Body of pancreas (tissue), 4 donors: ENCODE measurements at places on chromosomes 12 and 14.

DNA sequence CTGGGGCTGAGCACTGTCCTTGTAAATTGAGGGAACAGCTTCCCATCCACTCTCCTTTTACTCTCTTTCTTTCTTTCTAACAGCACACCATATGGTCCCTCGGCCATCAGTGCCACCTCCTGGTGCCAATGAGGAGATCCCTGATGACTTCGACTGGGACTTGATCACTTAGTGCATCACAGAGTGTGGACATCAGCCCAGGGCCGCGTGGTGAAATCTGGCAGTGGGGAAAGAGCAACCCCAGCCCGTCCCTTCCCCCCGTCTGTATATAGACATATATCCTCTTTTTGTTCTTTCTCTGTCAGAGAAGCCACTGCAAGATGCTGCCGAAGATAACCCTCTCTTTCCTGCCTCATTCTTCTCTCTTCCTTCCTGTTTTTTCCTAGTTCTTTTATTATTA is 13.5 kb downstream of the C3AR1 start:
- peak; percentile 59 for DNase-seq

- no peak for DNase-seq
These were observed 11.9 kb downstream of the RHOF start for GRCh38 chr12:121781484-121781997.

- no peak for DNase-seq
These were observed 127.6 kb upstream of the GSC start for GRCh38 chr14:94897561-94897960.

DNA sequence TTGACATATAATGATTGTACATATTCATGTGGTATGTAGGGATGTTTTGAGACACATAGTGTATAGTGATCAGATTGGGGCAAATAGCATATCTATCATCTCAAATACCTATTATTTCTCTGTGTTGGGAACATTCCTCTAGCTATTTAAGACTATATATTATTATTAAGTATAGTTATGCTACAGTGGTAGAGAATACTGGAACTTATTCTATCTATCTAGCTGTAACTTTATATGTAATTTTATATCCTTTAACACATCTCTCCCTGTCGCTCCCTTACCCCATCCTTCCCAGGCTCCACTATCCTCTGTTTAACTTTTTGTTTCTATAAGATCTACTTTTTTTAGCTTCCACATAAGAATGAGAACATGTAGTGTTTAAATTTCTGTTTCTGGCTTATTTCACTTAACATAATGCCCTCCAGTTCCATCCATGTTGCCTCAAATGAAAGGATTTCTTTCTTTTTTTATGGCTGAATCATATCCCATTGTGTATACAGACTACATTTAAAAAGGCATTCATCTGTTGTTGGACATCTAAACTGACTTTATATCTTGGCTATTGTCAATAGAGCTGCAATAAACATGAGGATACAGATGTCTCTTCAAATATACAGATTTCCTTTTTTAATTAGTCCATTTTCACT is 102.1 kb upstream of the GZMB start:
- no peak for DNase-seq

DNA sequence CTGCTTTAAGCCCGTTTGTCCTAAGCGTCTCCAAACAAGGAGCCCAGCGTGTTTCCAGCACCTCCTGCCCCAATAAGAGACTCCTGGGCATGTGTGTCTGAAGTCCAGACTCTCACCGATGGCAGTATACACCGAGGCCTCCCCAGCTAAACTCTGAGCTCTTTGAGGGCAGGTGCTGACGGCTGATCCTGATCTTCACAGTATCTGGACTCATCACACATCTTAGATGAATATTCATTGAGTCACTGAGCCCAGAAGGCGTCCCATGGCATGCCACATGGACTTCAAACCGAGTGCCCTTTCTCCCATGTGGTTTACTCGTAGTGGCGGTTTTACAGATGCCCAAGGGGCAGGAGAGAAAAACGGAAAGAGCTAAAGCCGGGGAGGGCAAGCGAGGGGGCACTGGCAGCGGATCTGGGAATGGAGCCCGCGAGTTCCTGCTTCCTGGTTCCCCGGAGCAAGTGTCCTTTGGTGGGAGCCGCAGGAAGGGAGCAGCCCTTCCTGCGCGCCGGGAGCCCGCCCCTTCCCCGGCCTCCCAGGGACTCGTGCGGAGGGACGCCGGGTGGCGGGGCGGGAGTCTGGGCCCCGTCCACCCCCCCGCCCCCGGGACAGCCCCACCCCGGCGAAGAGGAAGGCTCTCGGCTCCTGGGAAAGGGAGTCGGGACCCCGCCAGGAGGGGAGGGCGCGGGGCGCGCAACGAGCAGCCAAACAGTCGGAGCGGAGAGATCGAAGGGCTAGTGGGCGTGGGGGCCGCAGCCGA is 585 bp upstream of the TEAD4 start:
- DNase-seq = peak; percentile 78

DNA sequence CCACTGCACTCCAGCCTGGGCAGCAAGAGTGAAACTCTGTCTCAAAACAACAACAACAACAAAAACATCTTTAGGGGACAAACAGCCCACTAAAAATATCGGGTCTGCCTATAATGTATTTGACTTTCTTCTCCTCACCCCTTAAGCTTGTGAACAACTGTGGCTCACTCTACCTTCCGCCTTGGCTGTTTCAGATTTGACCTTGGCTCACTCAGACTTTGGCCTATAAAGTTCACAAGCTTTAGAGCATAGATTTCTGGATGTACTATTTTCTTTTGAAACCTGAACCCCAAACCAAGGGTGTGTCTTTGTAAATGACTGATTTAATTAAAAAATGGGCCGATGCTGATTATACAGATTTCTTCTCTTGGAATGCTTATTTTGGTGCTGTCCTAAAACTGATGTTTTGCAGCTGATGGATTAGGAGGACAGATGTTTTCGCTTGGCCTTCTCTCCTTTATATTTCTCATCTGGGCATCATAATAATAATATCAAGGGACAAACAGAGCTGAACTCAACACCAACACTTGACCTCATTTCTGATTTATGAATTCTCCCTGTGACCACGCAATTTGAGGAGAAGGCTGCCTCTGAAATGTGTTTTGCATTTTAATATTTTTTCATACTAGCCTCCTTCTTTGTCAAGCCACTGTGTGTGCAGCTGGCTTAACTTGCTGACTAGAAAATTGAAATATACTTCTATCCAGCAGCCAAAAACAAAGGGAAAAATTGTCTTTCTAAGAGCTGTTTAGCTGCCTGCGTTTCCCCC is 40.2 kb upstream of the RASSF3 start:
- DNase-seq = no peak

- DNase-seq = no peak
These were observed 101.0 kb downstream of the FOXG1 start for GRCh38 chr14:28867571-28867970.

GRCh38 chr12:1634590-1635191 is 5.7 kb downstream of the WNT5B start:
- peak; percentile 88 for DNase-seq

DNA sequence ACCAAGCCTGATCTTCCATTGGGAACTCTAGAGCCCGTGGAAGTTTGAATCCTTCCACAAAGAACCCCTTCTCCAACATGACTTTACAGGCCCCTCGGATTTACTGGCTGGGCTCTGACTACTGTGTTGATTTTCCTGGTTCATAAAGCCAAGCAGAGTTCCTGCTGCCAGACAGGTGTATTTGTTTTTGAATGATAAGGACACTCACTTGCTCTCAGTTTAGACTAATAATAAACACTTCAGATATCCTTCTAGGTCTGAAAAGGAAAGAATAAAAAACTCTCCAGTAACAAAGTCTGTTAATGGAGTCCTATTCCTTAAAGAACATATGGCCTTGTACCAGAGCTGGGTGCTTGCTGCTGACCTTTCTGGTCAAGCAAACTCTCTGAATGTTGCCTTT is 31.0 kb downstream of the SIX1 start:
- no peak for DNase-seq

GRCh38 chr12:28425526-28425925 is 235.3 kb downstream of the CCDC91 start:
- DNase-seq = no peak

DNA sequence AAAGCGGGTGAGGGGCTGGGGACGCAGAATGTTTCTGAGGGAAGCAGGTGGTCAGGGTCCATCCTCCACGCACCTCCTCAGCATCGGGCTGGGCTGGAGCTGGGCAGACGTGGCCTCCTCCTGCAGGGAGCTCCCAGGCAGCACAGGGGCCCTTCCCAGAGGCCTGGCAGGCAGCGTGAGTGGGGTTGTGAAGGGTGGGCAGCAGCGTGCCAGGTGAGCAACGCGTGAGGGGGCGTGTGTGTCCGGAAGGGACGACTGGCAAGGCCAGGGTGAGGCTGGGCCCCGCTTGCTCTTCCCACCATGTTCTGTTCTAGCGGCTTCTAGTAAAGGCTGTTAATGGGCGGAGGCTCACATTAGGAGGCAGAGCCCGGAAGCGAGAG is 17.1 kb downstream of the ANKRD9 start:
- no peak for DNase-seq

GRCh38 chr14:69072584-69072983 is 80.3 kb downstream of the DCAF5 start:
- DNase-seq = no peak

GRCh38 chr14:85799668-85800067 is 269.7 kb downstream of the FLRT2 start:
- DNase-seq = no peak

DNA sequence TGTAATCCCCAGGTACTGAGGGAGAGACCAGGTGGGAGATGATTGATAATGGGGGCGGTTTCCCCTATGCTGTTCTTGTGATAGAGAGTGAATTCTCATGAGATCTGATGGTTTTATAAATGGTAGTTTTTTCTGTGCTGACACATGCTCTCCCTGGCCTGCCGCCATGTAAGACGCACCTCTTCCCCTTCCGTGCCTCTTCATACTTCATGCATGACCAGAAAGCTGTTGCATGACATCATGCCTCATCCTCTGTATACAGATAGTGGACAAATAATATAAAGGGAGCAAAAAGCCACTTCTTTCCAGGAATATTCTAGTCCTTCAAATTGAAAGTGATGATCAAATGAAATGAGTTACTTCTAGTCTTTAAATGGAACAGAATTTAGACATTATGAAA is 47.3 kb upstream of the LRIG3 start:
- no peak for DNase-seq

DNA sequence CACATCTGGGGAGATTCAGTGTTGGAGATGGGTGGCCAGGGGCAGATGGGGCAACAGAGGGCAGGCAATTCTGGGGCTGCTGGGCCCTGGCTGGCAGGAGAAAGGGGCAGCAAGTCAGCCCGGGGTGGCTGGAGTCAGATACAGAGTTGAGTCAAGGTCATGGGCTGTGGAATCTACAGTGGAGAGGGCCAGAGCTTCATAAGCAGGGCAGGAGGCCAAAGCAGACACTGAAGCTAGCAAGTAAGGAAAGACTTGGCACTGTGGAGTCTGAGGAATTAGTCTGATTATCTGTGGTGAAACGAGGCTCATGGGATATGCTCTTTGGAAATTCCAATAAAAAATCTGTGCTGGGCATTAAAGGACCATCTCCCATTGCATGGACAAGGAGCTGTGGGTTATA is 95.5 kb downstream of the TMX1 start:
- DNase-seq = peak; percentile 33

DNA sequence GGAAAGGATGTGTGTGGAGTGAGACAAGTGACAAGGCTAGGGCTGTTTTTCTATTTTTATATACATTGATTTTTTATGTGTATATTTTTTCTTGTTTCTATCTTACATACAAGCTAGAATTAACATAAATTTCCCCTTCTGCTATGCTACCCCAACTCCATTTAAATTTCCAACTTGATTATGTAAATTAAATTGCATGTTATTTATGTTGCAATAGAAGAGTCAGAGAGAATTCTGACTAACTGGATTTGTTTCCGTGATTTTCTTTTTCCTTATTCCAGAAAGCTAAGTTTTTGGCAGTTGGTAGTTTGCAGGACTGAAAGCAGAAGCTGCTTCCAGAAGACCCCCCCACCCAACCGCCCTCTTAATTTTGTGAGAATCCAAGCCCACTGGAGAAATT is 8.9 kb upstream of the YBX3 start:
- no peak for DNase-seq

DNA sequence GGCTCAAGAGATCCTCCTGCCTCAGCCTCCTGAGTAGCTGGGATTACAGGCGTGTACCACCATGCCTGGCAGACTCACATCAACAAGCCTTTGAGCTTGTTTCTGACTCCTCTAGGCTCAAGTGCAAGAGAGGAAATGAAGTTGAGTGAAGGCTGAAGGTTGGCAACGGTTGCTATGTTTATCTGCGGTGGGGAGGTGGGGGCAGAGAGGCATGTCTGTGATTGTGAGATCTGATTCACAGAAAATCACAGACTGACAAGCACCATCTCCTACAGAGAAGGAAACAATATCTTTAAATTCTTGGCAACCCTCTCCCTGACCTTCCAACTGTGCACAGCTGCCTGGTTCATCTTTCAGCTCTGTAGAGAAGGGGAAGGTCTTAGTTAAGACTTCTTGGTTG is 22.1 kb upstream of the NINJ2 start:
- DNase-seq = no peak

DNA sequence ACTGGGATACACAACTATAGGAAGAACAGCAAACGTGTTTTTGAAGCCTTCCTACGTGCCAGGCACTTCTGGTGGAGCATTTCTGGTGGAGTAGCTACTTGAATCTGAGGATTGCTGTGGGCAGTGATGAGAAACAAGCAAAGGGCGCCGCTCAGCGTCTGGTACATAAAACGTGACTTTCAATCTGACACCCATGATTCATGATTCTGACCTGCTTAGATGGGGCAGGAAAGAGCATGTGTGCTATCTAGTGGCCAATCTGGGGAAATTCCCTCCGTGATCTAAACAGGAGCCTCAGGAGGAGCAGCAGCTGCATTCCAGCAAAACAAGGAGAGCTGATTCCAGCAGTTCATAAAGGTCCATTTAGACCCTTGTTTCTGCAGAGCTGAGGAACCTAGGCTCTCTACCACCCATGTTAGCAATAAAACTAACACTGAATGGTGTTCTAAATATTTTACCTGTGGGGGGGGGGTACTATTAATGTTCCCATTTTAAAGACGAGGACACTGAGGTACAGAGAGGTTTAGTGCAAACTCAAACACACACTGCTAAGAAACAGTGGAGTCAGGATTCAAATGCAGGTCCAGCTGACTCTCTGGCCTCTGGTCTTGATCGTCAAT is 37.8 kb downstream of the PAH start:
- peak; percentile 46 for DNase-seq
